Eye (tissue), 1 donor: ENCODE measurements at places on chromosomes 2 and 18.

- DNase-seq, result no peak
These were observed 243.9 kb upstream of the GULP1 start for GRCh38 chr2:188047735-188048134.

DNA sequence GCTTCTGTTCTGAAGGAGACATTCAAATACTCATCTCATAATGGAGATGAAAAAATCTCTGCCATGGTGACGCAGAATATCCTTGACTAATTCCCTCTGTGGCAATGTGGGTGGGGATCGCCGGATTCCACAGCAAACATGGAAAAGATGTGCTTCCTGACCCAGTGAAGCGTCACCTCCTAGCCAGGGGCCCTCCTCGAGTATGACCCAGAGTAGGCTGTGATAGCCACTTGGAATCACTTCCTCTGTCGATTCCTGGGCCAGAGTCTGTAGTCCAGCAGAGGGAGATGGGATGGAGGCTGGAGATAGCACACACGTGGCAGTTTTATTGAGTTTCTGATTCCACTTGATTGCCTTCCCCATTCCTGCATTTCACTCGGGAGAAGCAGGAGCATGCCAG is 36.8 kb downstream of the DRC1 start:
- DNase-seq, result no peak

GRCh38 chr18:71707400-71707799 is 836.7 kb downstream of the CBLN2 start:
- no peak for DNase-seq

DNA sequence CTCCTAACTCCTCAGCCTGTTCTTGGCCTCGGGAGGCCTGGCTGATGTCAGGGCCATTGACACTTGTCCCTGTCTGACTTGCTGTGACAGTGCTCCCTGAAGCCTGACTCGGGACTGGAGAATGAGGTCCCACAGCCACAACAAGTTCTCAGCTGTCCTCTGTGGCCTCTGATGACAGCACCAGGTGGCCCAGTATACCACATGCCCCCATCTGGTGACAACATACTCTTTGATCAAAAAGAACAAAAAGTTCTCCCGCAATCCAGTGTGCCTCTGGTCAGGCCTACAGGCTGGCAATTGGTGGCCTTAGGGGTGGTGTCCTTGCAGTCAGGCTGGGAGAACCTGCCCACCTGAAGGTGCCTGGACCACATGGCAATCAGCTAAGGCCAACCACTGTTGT is 102.6 kb downstream of the SEPTIN10 start:
- no peak for DNase-seq

DNA sequence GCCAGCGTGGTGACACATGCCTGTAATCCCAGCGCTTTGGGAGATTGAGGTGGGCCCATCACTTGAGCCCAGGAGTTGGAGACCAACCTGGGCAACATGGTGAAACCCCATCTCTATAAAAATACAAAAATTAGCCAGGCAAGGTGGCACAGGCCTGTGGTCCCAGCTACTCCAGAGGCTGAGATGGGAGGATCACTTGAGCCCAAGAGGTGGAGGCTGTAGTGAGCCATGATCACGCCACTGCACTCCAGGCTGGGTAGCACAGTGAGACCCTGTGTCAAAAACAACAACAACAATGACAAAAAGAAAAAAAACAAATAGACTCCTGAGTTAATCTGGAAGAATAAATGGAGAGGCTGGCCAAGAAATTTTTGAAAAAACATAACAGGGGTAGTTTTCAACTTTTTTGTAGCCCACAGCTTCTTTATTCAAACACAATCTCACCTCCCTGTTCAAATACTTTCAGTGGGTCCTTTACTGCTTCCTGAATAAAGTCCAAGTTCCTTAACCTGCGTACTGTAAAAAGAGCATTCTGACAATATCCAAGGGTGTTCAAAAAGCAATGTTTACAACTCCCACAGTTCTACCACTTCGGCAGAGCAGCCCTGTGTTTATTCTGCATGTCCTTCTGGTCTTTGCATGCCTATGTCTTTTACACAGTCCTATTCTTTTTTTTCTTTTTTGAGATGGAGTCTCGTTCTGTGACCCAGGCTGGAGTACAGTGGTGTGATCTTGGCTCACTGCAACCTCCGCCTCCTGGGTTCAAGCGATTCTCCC is 53.5 kb downstream of the LRRFIP1 start:
- DNase-seq, result no peak

DNA sequence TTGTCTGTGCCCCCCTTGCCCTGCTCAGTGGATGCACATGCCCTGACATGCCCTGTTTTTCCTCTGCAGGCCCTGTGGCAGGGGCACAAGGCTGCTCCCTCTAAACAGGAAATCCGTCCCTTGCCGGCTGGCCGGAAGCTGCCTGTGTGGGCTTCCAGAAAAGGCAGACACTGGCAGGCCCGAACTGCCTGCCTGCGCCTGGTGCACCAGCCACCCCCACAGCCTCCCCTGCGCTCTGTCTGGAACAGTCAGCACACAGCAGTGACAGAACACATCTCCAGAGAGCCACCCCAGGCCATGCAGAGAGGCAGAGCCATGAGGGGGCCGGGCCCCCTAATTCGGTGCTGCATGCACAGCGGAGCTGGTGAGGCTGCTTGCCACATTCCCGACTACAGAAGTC is 33.5 kb downstream of the LOXHD1 start:
- no peak for DNase-seq

DNA sequence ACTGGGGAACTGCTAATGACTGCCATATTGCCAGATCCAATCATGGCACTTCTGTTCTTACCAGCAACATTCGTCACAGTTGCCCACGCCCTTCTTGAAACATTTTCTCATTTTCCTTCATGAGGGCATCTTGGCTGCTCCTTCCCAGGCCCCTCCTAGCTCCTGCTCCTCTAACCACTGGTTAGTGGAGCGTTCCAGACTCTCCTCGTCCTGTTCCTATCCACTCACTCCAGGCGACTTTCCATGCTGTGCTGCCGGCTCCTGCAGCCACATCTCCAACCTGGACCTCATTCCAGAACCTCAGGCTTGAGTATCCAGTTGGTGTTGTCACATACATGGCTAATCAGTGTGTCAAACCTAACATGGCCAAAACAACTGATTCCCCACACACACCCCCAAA is 1.3 kb upstream of the ADI1 start:
- DNase-seq, result no peak

DNA sequence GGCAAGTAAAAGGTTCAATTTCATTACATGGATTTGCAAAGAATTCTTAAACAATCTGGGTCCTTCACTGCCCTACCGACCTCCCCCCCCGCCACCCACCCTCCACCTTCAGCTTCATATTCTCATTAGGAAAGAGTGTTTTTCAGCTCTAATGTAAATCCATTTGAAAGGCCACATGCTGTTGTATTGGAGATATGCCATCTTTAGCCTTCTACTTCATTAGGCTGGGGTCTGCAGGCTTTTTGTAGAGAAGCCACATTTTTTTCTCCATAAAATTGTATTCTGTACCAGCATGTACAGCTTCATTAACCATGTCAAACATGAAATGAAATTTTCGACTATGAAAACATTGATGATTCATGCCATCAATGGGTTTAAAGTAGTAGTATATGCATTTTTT is 42.8 kb upstream of the THUMPD2 start:
- DNase-seq, result peak; percentile 20

DNA sequence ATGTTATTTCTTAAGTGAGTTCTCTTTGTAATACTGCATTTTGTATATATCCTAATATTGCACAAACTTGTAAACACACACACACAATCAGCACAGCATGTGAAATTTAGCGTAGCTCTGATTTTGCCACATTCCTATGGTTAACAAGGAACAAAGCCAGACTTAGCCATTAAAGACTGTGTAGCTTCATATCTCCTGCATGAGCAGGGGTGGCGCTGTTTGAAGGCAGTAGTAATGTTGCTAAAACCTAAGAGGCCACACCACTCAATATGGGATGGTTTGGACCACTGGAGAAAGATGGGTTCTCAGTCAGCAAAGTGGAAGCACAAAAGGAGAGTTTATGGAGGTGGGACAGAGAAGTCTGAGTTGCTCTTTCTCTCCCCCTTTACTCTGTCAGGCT is 61.1 kb upstream of the RND3 start:
- DNase-seq, result no peak

DNA sequence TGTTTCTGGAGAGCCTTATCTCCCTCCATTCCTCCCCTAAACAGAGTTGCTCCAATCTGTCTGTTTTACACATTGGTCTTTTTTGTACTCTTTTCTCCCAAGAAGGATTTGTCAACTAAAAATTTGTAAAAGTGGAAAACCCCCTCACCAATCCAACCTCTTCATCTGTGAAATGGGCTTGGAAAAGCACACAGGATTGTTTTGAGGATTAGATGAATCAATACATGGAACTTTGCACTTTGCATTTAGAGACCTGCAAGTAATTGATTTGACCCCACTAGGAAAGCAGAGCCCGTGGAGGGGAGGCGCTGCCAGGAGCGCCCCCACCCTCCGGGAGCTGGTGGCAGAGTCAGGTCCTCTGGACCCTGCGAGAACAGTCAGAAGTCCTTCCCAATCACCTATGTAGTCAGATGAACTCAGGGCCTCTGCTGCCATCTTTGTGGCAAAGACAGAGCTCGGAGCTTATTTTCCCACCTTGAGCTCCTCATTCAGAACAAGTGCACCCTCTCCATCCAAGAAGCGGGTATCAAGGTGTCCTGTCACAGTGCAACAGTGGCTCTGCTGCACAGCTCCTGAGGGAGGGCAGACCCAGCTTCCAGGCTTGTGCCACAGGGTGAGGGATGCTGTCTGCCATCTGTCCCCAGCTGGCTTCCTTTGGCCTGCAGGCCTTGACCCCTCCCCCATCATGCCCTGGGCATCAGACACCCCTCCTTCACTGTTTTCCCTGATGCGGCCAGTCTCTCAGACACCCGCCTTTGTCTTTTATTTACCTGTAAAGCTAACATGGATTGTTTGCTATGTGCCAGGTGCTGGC is 1.7 kb upstream of the TMEM185B start:
- DNase-seq, result no peak

- DNase-seq, result peak; percentile 21
These were observed 189.2 kb upstream of the DSEL start for GRCh38 chr18:67705748-67706147.

DNA sequence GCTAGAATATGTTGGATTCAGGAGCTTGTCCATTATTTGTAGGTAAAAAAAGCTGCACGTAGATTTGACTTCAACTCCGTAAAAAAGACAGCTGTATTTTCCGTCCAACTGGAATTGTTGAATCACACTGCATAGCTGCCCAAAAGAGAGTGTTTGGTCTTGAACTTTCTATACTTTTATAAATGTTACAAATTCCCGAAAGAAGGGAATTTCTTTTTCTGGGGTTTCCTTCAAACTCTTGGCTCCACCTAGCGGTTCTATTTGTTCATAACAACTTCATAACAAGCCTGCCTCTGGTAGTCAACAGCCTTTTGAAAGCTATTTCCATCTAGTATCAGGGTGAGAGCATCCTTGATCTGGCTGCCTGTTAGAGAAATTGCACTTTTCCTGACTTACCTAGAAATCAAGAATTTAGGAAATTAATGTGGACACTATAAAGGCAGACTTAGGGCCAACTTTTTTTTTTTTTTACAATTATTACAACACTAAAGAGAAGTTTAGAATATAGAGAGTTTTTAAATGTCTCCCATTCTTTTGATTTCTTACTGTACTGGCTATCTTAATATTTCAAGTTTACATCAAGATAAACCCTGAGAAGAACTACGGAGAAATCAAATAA is 48.1 kb downstream of the TMEM185B start:
- peak; percentile 88 for DNase-seq
